ENCODE measurements at places on chromosomes 7 and 10. TPM values are rescaled to one million over a fixed set of nuclear protein-coding genes. Genes with fewer than 3 reads are reported as not detected.
A peak's percentile ranks its signal among the peaks of the same experiment; 100 is the strongest.

Gene CPEB3
- total RNA-seq = 3.4 TPM

Gene PPP1R9A
- total RNA-seq = 0.42 TPM

Gene GPR37
- not detected for total RNA-seq

Gene MARCHF5
- total RNA-seq = 25.6 TPM

Gene ZNF488
- total RNA-seq = not detected

Gene URGCP
- total RNA-seq = 26.5 TPM

Gene HPSE2
- 0.14 TPM for total RNA-seq

Gene PARG
- total RNA-seq = 32.7 TPM

Gene DHX32
- total RNA-seq = 21.1 TPM

Gene CPN1
- total RNA-seq = not detected

Gene GCK
- total RNA-seq = 0.30 TPM

DNA sequence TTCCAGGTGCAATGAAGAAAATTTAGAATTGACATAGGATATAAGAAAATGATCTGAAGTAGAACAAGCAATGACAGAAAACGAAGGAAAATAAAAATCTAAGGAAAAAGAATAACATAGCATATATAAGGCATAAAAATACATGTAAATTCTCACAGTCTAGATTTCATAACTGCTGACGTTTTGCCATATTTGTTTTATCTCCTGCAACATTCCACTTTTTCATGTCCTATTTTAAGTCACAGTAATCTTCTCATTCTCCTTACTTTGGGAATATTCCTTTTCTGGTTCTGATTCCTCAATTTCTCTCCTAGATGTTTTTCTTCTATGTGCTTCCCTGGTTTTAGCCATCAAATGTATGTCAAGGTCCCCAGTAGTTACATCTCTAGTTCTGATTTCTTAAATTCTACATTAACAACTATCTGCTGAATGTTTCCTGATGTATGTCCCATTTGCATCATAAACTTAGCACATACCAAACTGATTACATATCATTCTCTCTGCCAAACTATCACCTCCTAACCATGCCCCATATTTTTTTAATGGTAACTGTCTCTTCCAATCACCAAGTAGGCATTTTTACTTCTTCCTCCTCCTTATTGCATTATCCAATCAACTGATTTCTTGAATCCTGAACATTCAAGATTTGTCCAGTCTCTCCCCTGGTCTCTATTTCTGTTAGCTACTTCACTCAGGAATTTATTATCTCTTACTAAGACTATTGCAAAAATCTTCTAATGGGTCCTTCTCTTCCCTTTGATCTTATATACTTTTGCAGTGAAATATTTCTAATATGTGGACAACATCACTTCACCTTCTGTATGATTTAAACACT, 171.3 kb downstream of the DNAJC1 start:
- no peak for DNase-seq

DNA sequence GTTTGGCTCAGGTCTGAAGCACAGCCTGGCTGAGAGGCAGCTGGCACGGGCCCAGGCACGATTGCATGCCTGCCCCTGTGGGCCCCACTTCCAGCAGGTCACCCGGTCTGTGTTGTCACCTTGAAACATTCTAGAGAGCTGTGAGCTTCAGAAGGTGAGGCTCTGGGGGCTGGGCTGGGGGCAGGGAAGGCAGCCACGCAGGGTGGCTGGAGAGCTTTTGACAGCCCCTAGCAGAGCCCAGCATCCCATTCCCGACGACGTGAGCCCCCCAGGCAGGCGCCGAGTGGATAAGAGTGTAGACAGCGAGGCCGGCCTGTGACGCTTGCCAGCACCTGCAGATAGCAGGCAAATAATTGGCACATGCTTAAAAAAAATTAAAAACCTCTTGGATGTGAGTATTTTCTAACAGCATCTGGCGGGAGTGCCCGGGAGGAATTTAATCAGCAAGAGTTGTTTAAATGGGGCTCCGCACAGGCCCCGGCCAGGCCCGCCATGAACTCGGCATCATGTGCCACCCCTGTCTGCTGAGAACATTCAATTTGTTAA, 212.0 kb upstream of the TBX20 start:
- DNase-seq = no peak

DNA sequence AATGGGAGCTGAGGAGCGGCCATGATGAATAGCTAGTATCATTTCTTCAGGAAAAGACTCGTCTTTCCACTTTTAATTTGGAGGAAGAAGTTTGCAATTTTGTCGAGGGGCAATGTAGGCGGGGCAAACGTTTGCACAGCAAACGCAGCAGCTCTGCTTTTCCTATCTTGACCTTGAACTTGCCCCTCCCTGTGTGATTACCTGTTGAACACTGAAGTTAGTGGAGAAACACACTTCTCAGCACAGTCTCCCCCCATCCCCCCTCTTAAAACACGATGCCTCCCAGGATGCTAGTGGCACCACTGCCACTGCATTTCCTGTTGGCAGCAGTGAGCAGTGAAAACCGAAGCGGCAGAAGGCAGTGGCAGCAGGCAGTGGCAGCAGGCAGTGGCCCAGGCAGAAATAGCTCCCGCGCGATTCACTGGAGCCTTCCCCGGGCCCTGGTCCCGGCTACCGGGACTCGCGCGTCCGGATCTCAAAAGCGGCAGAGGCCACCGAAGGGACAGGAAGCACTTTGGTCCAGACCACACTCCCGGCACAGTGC, at the start of gene EPDR1:
TSS of gene EPDR1 (plus strand) at position 336 of the 544 bp plus-strand sequence. CDS start 300 bp downstream, outside the sequence.
- DNase-seq = peak; percentile 45

DNA sequence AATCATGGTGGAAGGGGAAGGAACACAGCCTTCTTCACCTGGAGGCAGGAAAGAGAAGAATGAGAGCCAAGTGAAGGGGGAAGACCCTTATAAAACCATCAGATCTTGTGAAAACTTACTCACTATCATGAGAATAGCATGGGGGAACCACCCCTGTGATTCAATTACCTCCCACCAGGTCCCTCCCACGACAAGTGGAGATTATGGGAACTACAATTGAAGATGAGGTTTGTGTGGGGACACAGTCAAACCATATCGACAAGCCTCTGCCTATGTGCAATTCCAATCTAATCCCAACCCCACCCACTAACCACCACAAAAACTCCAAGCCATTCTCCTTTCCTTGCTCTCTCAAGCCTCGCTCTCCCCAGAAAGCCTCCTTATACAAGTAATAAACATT, 69.2 kb downstream of the TAC1 start:
- no peak for DNase-seq

- no peak for DNase-seq
Observed at GRCh38 chr10:26939290-26939961, 78.7 kb upstream of the ABI1 start.

DNA sequence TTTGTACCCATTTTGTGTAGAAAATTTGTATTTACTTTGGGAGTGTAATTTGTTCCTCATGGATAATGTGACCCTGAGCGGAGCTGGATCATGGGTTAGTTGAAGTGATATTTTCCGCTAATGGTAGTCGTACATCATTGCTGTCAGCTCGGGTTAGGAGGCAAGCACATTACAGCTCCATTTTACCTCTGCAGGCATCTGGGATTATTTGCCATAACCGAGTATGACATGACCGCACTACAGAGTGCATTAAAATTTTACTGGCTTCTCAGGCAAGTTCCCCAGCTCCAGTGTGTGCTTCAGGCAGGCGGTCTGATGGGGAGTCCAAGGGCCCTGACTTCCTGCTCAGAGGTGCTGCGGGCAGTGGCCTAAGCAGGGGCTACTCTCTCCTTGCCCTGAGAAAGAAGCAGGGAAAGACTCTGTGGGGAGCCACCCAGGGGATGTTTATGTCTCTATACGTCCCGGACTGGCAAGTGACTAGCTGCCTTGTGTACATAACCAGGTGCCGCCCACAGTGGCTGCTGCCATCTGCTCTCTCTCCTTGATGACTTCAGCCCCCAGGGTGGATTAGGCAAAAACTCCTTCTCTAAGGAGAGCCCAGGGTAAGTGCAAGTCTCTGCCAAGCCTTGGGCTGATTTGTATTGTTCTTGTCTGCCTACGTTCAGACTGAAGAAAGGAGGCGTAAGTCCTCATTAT, 685.3 kb upstream of the GALNT17 start:
- DNase-seq = no peak

DNA sequence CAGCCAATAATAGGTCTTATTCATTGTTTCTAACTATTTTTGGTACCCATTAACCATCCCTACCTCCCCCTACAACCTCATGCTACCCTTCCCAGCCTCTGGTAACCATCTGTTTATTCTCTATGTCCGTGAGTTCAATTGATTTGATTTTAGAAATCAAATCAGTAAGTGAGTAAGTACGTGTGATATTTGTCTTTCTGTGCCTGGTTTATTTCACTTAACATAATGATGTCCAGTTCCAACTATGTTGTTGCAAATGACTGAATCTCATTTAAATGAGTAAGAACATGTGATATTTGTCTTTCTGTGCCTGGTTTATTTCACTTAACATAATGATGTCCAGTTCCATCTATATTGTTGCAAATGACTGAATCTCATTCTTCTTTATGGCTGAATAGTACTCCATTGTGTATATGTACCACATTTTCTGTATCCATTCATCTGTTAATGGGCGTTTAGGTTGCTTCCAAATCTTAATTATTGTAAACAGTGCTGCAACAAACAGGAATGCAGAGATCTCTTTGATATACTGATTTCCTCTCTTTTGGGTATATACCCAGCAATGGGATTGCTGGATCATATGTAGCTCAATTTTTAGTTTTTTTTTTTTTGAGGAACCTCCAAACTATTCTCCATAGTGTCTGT, 49.7 kb upstream of the BICC1 start:
- DNase-seq = no peak

- DNase-seq = no peak
Observed at GRCh38 chr10:28411648-28412047, 108.8 kb upstream of the MPP7 start.

DNA sequence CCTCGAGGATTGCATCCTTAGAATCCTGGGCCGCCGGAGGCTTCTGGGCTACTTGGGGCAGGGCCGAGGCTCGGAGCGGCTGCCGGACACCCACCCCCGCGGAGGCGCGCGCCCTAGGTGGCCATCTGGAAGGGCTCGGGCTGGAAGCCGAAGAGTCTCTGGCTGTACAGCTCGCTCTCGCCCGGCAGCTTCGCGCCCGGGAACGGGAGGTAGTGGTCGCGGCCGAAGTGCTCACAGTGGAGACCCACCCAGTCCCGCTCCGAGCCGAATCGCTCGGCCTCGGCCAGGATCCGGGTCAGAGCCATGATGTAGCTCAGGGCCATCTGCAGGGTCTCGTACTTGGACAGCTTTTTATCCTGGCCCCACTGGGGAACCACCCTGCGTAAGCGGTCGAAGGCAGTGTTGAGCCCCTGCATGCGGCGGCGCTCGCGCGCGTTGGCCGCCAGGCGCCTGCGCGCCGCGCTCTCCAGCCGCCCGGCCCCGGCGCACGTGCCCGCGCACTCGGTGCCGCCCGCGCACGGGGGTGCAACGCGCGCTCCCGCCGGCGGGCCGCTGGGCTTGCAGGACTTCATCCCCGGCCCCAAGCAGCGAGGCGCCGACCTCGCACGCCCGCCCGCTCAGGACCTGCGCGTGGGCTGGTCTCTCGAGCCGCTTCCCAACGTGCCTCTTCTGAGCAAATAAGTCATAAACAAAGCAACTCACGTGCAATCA, 652 bp downstream of the ATOH7 start:
- DNase-seq = peak; percentile 69

DNA sequence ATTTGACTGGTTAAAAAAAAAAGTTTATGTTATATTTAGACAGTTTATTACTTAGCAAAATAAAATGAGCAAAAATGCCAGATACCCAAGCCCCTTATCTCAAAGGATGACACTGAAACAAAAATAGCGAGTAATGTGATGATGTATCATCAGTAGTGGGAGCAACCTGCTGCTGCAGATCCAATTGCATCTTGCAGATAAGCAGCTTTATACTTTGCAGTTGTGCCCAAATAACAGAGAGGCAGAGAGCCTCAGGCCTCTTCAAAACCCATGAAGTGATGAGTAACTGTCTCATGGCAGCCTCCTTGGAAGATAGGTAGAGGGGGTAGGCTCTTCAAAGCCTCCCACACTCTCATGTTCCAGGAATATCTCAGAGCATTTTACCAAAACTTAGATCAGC, 468.2 kb upstream of the LRRTM3 start:
- no peak for DNase-seq

GRCh38 chr7:39697483-39697882, 74.1 kb downstream of the RALA start:
- no peak for DNase-seq

GRCh38 chr7:142413280-142414000, 155.6 kb upstream of the PRSS58 start:
- DNase-seq = no peak

- DNase-seq = no peak
Observed at GRCh38 chr10:117743509-117743908, 201.0 kb downstream of the EMX2 start.

DNA sequence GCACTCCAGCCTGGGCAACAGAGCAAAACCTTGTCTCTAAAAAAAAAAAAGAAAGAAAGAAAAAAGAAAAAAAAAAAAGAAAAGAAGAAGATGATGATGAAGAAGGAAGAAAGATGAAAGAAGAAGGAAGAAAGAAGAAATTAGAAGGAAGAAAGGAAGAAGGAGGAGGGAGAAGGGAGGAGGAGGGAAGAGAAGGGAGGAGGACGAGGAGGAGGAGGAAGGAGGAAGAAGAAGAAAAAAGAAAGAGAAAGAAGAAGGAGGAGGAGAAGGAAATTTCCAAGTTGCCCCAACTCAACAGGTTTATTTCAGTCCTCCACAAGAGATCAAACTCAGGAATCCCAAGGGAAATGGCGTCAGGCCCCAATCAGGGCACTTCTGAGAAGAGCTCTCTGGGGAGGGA, 115.7 kb downstream of the ABLIM1 start:
- DNase-seq = no peak

GRCh38 chr7:91940171-91940570, 491 bp upstream of the AKAP9 start:
- peak; percentile 35 for DNase-seq
